ENCODE measurements at places on chromosomes 4 and X. TPM values are rescaled to one million over a fixed set of nuclear protein-coding genes. Genes with fewer than 3 reads are reported as not detected.

Gene AKAP17A
- 12.4 TPM for total RNA-seq

Gene GNRHR
- not detected for total RNA-seq

DNA sequence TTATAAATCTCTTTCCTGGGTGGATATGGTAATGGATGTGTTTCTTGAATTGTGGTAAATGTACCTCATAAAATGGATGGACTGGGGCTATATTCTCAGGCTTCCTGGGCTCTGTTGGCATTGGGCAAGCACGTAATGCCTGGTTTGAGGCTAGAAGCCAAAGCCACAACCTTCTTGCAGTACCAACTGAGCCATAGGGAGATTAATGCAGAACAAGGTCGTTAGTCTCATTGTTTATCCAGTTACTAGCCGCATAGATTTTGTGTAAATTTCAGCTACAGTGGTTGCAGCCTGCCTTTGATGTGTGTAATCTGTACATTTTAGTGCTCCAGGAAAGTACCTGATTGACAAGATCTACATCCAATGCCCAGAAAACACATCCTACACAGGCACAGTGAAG lies 7.2 kb upstream of the LEF1 start:
- no peak for DNase-seq

DNA sequence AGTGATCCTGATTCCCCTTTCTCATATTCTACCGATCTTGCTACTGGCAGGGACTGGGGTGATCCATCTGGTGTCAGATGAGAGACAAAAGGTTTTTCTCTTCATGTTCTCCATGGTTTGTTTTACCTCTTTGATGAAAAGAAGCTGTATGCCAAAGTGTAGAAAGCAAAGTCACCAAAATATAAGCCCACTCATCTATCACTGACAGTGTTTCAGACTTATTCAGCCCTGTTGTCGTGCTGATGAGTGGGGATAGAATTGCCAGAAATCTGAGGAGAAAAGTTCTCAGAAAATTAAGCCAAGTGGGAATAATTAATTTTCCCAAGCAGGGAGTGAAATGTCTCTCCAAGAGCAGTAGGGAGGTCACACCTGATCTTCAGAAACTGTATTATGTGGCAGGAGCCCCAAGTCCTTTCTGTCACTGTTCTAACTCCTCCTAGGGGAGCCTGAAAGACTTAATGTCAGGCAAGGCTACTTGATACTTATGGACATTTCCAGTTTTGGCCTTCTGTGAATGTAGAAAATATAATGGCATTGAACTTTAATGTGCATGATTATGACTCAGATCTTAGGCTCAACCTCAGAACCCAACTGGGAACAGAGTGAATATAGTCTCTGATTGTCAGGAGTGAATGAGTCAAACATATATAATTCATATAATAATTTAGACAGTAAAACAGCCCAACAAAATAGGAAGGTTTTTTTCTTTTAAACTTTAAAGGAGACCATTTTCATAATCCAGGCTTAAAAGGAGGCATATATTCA lies 298.1 kb downstream of the ANKRD50 start:
- DNase-seq: no peak

DNA sequence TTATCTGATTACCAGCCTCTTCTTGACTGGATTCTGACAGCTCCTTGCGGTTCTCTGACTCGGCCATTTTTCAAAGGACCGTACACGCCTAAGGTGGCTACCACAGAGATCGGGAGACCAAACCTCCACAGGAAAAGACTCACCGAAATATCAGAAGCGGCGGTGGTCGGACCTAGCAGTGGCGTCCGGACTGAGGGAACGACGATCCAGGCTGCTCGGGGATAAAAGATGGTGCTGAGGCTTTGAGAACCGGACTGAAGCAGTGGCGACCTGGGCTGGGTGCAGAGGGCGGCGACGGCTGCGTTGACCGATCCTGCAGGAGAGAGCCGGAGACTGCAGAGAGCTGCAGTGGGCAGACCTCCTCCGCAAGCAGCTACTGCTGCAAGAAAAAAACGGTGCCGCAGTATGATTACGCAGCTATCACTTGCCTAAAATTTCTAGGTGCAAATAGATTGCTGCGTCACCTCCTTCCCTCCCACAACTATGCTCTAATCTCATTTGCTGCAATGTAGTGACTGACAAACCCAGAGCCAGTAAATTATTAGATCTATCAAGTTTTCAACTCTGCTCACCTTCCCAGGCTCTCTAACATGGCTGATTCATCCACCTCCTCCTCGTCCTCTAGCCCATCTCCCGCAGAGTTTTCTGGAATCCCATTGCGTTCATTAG lies at the start of gene NAP1L2:
NAP1L2 (minus strand) TSS at position 426 of the 669 bp plus-strand sequence; CDS start at position 67, 359 bp downstream.
- DNase-seq: peak; percentile 42

GRCh38 chr4:40190019-40190418 lies 6.8 kb upstream of the RHOH start:
- DNase-seq: no peak

- DNase-seq: peak; percentile 70
These were observed 4.3 kb downstream of the ELOVL6 start for GRCh38 chr4:110193822-110194761.

- no peak for DNase-seq
These were observed 67.1 kb upstream of the MYOZ2 start for GRCh38 chr4:119068529-119068962.

GRCh38 chr4:7812231-7812857 lies 127.3 kb downstream of the AFAP1 start:
- no peak for DNase-seq

Measured in Right ventricle myocardium superior (tissue), 1 donor.